ENCODE measurements at places on chromosomes 3 and 15.

- DNase-seq = no peak
Measured at GRCh38 chr3:134598763-134599545, 51.9 kb downstream of the KY start.

- DNase-seq = peak; percentile 97
Measured at GRCh38 chr3:49500732-49501609, 30.9 kb downstream of the DAG1 start.

DNA sequence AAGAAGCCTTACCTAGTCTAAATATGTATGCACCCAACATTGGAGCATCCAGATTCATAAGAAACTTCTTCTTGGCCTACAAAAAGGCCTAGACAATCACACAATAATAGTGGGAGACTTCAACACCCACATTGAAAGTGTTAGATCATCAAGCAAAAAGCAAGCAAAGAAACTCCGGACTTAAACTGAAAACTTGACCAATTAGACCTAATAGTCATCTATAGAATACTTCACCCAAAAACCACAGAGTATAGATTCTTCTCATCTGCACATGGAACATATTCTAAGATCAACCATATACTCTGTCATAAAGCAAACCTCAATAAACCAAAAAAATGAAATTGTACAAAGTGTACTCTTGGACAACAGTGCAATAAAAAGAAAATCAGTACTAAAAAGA, 22.3 kb upstream of the OR5K4 start:
- no peak for DNase-seq

DNA sequence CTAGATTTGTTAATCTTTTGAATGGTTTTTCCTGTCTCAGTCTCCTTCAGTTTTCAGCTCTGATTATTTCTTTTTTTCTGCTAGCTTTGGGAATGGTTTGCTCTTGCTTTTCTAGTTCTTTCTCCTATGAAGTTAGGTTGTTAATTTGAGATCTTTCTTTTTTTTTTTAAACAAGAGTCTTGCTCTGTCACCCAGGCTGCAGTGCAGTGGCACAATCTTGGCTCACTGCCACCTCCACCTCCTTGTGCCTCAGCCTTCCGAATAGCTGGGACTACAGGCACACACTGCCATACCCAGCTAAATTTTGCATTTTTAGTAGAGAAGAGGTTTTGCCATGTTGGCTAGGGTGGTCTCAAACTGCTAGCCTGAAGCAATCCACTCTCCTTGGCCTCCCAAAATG, 56.7 kb downstream of the UQCC5 start:
- no peak for DNase-seq

- no peak for DNase-seq
Measured at GRCh38 chr3:73848173-73848906, 223.6 kb upstream of the PDZRN3 start.

DNA sequence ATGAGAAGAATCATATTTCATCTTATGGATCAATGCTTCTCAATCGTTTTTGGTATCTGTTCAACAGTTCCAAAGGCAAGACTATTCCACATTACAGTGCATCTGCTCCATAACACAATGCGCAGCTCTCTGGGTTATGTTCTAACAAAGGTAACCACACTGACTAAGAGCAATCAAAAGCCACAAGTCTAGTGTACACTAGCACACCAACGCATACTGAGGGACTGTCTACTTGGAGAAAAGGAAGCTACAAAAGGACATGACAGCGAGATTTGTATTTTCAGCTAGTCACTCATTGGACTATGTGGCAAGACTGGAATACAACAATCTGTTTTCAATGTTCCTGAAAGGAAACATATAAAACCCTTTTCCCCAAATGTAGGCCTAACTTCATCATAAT, 35.8 kb downstream of the SETD2 start:
- DNase-seq = no peak

DNA sequence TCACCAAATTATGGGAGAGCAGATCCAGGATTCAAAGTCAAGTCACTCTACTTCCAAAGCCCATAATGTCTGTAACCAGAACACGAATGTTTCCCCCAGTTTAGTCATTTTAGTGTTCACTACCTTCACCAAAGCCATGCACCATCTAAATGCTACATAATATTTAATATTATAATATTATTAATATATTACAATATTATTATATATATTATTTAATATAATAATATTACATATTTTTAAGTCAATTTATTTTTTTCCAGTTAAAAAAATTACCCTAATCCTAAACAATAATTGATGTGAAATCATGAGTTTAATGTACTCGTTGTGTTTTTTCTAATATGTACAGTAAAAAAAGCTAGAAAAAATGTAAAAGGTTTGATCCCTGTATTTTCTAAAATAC, 276.6 kb upstream of the TBL1XR1 start:
- DNase-seq = no peak

GRCh38 chr15:44207643-44208042, 12.6 kb upstream of the FRMD5 start:
- DNase-seq = no peak

GRCh38 chr3:131142580-131142979, 115.9 kb downstream of the NEK11 start:
- DNase-seq = no peak

- DNase-seq = no peak
Measured at GRCh38 chr3:84567796-84568195, 391.0 kb upstream of the CADM2 start.

DNA sequence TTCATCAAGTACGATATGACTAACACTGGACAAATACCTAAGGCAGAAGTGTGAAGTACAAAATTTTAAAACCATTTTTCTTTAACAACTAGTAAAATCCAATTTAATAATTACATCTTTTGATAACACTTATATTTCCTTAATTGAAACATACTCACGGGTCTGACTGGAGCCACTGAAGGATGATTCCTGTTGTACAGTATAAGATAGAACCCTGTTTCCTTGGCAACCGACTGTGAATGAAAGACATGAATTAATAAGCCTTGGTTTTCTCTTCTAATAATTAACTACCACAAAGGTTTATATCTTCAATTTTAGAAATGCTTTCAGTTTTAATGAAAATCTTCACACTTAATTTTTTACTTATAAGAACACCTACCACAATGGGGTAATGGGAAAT, 19.4 kb downstream of the DHX36 start:
- DNase-seq = no peak

DNA sequence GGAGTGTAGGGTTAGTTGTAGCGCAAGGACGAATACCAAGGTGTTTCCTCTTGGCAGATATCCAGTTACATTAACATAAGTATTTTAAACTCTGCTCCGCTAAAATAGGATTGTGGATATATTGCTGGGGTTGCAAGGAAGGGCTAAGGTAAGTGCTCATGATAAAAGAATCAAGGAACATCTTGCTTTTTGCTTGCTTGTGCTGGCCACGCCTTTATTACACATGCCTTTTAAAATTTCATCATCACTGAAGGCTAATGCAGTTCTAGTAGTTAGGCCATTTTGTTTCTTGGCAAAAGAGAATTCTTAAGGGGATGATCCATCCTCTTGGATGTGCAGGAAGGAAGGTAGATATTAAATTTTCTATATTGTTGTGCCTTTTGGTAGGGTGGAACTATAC, 415.6 kb upstream of the TPM1 start:
- DNase-seq = peak; percentile 3

DNA sequence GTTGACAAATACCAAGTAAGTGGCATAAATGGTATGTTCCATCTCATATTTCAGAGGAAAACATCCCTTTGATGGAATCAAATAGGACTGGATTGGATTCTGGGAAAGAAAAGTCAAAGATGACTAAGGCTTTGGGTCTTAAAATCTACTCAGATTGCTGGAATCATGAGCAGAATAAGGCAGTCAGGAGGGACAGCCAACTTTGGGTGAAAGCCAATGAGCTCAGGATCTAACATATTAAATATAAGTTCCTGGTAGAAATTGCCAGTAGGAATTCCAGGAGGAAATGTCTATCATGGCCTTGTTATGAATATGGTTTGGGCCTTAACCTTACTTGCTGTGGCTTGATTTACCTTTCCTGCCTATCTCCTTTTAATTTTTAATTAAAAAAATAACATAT, 55.3 kb downstream of the ISL2 start:
- DNase-seq = no peak

- peak; percentile 40 for DNase-seq
Measured at GRCh38 chr3:99868311-99868646, 50.6 kb downstream of the CMSS1 start.

GRCh38 chr3:157460253-157460652, 23.6 kb downstream of the PTX3 start:
- no peak for DNase-seq

- no peak for DNase-seq
Measured at GRCh38 chr15:41930221-41930866, 36.5 kb upstream of the SPTBN5 start.

- no peak for DNase-seq
Measured at GRCh38 chr15:74240897-74241614, 4.9 kb downstream of the CCDC33 start.

- DNase-seq = no peak
Measured at GRCh38 chr3:27392950-27393679, 23.9 kb upstream of the NEK10 start.

- DNase-seq = no peak
Measured at GRCh38 chr3:15982667-15983196, 185.0 kb upstream of the ANKRD28 start.

DNA sequence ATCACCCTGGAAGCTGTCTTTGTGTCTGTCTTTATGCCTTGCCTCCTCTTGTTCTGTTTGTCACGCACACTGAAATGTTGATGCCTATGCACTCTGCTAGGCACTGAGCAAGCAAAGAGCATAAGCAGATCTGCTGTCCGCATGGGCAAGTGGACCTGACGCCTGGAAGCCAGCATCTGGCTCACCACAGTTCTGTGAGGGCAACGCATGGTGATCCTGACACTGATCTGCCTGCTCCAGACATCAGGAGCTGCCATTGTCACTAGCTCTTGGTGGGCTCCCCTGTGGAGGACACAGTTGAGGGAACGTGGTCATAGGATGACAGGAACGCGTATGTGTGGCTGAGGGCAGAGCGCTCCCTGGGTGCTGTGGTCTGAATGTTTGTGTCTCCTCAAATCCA, 234.6 kb downstream of the ADAMTS17 start:
- no peak for DNase-seq

- DNase-seq = peak; percentile 56
Measured at GRCh38 chr3:39150803-39151631, 2.4 kb downstream of the CSRNP1 start.

DNA sequence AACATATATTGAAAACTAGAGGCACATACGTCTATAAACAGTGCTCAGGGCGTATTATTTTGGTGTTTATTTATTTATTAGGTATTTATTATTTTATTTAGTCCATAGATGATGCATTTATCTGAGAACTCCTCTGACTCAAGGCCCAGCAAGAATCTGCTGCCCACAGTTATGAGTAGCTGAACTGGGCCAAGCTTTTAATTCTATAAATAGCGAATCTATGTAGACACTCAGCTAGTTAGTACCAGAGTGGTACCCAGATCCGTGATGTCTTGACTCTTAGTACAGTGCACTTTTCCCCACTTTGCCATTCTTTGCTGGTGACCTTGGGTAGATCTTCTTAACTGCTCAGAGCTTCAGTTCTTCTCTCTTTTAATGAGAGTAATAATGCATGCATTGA, 370.4 kb upstream of the TPRG1 start:
- DNase-seq = no peak

- DNase-seq = peak; percentile 79
Measured at GRCh38 chr3:125437631-125438435, 62.7 kb upstream of the ZNF148 start.
